ENCODE measurements at places on chromosomes 4 and X.

GRCh38 chr4:159981469-159981856 lies 878.6 kb downstream of the RAPGEF2 start:
- no peak for DNase-seq

DNA sequence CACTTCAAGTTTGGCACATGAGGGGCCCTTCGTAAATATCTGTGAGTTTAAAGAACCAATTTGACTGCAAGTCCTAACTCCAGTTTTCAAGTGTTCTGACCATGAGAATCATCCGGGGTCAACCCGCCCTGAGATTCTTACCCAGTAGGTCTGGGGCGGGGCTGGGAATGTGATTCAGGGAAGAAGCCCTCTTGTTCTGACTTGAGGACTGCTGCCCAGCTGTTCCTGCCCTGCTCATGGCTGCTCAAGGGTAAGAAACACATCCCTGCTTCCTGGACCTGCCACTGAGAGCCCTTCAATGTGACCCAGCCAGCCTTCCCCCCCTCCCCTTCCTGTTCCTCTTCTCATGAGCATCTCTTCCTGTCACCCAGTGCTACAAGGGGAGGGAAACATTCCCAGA lies 92.7 kb upstream of the PGRMC2 start:
- no peak for DNase-seq

- DNase-seq, result no peak
These were observed 390.1 kb downstream of the ADAM29 start for GRCh38 chr4:175308236-175308635.

- no peak for DNase-seq
These were observed 87.7 kb downstream of the ARX start for GRCh38 chrX:24928114-24928513.

DNA sequence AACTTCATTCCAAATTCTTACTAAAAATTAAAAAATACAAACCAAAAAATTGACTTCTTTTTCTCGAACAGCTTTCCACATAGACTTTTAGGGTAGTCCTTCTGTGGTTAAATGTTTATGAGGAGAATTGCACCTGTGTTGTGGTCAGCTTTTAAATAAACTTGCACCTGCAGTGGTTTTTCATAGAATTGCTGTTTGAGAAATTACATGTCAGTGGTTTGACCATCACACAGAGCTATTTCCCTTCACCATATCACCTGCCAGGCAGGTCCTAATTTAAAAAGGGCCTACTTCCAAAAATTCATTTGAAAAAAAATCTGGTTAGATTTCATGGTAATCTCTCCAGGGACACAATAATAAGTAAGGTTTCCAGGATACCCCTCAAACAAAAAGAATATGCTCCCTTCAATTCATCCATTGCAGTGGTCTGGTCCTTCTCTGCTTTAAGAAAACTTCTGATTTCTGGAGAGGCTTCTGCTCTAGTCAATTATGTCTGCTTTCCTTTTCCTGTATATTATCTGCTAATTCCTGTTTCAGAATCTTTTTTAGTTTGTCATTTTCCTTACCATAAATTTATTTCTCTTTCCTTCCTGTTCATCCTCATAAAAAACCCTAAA lies 9.8 kb upstream of the UTP3 start:
- DNase-seq, result no peak

All from CD8-positive, alpha-beta memory T cell (primary cell).